Kidney epithelial cell (primary cell): ENCODE measurements at places on chromosomes 4 and X. TPM values are rescaled to one million over a fixed set of nuclear protein-coding genes. Genes with fewer than 3 reads are reported as not detected.

Gene SULT1B1
- not detected in 2 replicates for total RNA-seq

GRCh38 chr4:38166768-38167167 is 206.6 kb downstream of the PTTG2 start:
- no peak for DNase-seq

Gene LRIT3
- total RNA-seq: 0.08 and 0.14 TPM in 2 replicates

Gene MAGEA2B
- total RNA-seq: not detected in 2 replicates

DNA sequence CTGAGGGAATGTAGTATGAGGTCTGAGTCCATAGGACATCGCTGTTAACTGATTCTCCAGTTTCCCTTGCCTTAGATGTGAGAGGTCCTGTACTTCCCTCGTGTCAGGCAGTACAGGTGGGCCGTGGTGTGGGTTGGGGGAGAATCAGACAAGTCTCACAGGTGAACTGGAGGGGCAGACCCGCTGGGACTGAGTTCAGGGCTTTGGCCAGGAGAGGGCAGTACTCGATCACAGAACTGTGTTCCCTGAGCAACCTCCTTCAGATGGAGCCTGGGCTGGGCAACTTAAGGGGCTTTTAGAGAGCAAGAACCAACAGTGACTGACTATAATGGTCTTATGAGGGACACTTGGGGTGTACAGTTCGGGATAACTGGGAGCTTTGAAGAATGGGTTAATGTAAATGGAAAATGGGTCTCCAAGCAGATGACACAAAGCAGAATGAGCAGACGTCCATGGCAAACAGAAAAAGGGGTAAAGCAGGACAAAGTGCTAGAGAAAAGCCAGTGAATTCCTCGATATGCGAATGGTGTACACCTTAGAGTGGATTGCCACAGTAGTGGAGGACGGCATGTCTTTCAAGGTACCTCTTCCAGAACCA is 83.6 kb downstream of the CCNG2 start:
- DNase-seq: no peak

GRCh38 chr4:97411356-97411755 is 731.9 kb downstream of the STPG2 start:
- DNase-seq: no peak

GRCh38 chr4:37477126-37477525 is 209.1 kb downstream of the RELL1 start:
- no peak for DNase-seq

- DNase-seq: no peak
Observed at GRCh38 chr4:83208371-83209365, 75.9 kb downstream of the COQ2 start.

DNA sequence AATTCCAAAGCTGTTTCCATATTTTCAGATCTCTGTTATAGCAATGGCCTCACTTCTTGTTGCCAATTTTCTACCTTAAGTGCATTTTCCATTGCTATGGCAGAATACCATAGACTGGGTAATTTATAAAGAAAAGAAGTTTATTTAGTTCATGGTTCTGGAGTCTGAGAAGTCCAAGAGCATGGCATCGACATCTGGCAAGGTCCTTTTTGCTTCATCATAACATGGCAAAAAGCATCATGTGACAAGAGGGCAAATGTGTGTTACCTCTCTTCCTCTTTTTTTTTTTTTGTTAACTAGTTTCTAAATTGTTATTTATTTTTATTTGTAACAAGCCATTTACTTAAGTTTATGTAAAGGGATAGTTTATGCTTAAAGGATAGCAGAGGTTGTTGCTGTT is 45.2 kb upstream of the SYTL5 start:
- DNase-seq: no peak

GRCh38 chr4:75172551-75172950 is 239.6 kb downstream of the PARM1 start:
- DNase-seq: no peak

Gene GAGE12H
- not detected in 2 replicates for total RNA-seq

GRCh38 chr4:123423819-123424218 is 27.2 kb downstream of the SPRY1 start:
- DNase-seq: no peak

Gene WFS1
- 26.0 and 37.2 TPM in 2 replicates for total RNA-seq

GRCh38 chr4:174086829-174087799 is 196.4 kb downstream of the FBXO8 start:
- DNase-seq: no peak

DNA sequence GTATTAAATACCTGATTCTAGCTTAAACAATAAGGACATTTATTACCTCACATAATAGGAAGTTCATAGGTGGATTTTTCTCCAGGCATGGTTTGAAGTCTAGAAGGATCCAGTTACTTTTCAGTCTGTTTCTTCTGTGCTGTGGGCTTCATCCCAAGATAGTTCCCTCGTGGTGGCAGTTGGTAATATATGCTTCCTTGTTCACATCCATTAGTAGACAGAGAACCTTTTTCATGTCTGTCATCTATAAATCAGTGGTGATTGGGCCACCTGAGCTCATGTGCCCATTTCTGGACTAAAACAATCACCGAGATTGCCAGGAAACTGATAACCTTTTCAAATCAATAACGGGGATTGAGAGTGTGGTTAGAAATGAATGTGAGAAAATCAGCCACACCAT is 97.7 kb downstream of the KDM6A start:
- no peak for DNase-seq

DNA sequence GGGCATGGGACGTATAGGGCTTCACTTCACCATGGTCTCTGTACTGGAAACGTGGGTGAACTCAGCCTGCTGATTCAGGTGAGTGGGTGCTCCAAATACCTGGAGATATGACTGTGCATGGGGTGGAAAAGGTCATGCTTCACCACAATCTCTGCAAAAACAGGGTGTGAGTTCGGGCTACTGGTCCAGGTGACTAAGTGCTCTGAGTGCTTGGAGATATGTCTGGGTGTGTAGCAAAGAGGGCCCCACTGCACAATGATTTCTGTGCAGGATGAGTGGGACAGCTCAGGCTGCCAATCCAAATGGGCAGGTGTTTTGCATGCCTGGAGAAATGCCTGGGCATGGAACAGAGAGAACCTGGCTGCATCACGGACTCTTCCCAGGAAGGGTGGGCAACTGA is 11.2 kb upstream of the CPXCR1 start:
- no peak for DNase-seq

Gene WNK3
- total RNA-seq: 3.1 and 6.5 TPM in 2 replicates

GRCh38 chr4:121822796-121823504 is 733 bp downstream of the CCNA2 start:
- DNase-seq: no peak

GRCh38 chr4:6986072-6986780 is 56.9 kb upstream of the TADA2B start:
- DNase-seq: no peak

DNA sequence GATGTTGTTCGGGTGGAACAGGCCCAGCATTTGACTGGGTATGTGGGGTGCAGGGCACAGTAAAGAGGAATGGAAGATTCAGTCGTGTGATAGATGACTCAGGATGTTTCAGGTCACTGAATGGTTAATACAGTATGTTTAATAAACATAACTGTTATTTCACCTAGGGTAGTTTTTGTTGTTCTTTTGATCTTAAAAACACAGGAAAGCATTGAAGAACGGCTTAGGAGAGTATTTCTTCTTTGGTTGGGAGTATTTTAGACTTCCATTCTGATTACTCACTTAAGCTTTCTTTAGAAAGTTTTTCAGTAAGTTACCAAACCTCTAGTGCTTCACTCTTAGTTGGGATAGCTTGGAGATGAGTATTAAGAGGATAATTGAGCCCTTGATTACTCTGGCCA is 62.3 kb downstream of the STAG2 start:
- no peak for DNase-seq

GRCh38 chr4:104424475-104424941 is 70.2 kb downstream of the CXXC4 start:
- DNase-seq: no peak

- peak; percentile 4 for DNase-seq
Observed at GRCh38 chr4:121307445-121308327, 73.1 kb downstream of the QRFPR start.

Gene ARL13A
- not detected in 2 replicates for total RNA-seq

DNA sequence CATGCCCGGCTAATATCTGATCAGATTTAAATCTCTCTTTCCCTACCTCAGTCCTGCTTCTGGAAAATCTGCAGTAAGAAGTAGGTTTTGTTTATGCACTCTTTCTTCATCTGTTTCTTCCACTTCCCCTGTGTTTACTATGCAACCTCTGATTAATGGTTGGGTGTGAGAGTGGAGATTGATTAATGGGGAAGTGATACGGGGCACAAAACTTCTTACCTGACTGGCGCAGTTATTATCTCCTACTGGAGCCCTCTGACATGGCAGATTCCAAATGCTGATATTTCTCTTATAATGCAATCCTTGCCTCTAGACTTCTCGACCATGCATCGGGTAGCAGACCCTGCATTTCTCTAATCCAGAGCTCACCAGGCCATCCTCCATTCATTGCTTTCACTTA is 60.2 kb upstream of the HPGD start:
- no peak for DNase-seq

- DNase-seq: no peak
Observed at GRCh38 chr4:95250544-95251137, 298.1 kb downstream of the UNC5C start.

Gene SPANXA1
- total RNA-seq: 0.41 TPM in 1 of 2 replicates, not detected in the other

DNA sequence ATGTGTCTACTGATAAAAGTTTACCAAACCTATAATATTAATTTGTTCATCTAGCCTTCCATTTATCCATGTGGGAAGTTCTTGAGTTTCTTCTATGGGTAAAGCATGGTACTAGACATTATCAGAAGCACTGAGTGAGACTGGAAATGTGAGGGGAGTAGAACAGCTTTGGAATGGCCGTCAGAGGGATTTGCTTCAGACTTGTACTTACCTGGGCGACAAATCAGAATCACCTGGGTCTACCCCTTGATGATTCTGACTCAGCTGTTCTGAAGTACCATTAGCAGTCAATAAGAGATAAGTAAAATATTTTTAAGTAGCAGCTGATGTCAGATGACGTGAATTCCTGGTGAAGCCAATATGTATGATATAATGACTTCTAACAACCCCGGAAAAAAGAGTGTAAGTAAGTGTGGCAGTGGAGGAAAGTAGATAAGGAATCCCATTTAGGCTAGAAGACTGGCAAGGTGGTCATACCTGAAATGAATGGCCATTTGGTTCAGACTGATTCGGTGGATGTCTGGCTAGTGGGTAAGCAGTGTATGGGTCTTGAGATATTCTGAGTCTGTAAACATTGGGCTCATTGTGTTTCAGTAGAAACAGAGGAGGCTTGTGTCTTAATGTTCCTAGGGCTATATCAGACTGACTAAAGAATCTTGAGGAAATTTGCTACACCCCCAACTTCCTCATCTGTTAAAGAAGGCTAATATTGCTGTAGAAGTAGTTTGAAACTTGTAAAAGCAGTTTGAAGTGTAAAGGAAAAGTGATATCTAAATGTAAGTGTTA is 409.2 kb downstream of the NKX6-1 start:
- no peak for DNase-seq

DNA sequence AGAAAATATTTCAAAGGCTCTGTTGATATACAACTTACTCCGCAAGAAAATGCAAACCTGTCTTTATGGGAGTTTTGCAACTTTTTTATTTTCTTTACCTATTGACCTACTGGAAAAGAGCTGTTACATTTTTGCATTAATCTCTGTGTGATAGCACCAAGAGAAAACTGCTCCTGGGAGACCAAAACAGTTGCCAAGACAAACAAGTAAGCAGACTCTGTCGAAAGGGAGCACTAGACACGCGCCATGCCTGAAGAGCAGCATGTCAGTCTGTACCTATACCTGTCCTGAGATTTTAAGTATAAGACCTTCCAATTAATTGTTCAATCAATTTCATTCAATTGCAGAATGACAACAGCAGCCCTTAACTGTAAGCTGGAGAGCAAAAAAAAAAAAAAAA is 56.0 kb upstream of the TECRL start:
- no peak for DNase-seq
